ENCODE measurements at places on chromosomes 2 and 18. TPM values are rescaled to one million over a fixed set of nuclear protein-coding genes. Genes with fewer than 3 reads are reported as not detected.

DNA sequence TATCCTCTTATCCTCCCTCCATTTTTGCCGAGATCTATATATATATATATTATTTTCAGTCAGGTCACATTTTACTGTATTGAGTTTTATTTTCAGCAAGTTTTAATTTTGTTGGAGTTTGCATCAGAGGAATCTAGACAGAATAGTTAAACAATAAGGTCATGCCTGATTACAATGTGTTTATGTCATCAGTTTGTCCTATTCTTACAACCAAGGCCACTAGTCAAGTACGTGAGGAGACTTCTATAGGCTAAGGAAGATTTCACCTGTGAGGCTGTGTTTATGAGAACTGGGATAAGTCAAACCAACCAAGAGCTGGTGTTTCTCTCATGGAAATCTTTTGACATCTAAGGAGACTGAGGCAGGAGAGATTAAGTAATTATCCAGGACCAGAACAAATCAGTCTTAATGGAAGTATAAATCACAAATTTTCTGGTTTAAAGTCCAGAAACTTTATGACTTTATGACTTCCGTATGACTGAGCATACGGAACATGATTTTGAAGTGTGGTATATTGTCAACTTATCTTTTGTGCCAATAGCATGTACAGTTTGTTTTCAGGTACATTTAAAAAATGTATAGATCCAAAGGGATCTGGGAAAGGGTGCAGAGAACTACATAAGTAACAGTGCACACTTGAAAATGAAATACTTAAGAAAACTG is 100.0 kb upstream of the DTNA start:
- H3K4me1 ChIP-seq: peaks cover 2% of the 10 kb centered on the region
- no peaks in the 10 kb centered on the region for H3K27me3 ChIP-seq
- no peak overlapping the region for H3K4me3 ChIP-seq
- no peak overlapping the region for H3K27ac ChIP-seq

DNA sequence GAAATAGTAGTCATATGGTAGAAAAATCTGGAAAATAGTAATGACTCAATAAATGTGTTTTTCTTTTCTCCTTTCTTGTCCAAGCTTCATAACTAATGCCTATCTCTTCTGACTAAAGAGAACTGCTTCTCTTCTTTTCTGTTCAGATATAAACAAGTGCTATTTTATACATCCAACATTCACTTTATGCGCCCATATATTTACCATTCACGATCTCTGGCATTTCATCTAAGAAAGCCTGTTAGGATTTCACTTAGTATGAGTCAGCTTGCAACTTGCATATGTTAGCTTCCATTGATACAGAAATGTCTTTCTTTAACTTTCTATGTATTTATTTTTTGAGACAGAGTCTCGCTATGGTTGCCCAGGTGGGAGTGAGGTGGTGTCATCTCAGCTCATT is 224.9 kb downstream of the VAPA start:
- DNase-seq: no peak
- H3K27me3 ChIP-seq: peaks cover 2% of the 10 kb centered on the region
- peaks cover 32% of the 10 kb centered on the region for H3K4me1 ChIP-seq
- H3K4me3 ChIP-seq: no peak overlapping the region
- H3K36me3 ChIP-seq: no peaks in the 10 kb centered on the region

DNA sequence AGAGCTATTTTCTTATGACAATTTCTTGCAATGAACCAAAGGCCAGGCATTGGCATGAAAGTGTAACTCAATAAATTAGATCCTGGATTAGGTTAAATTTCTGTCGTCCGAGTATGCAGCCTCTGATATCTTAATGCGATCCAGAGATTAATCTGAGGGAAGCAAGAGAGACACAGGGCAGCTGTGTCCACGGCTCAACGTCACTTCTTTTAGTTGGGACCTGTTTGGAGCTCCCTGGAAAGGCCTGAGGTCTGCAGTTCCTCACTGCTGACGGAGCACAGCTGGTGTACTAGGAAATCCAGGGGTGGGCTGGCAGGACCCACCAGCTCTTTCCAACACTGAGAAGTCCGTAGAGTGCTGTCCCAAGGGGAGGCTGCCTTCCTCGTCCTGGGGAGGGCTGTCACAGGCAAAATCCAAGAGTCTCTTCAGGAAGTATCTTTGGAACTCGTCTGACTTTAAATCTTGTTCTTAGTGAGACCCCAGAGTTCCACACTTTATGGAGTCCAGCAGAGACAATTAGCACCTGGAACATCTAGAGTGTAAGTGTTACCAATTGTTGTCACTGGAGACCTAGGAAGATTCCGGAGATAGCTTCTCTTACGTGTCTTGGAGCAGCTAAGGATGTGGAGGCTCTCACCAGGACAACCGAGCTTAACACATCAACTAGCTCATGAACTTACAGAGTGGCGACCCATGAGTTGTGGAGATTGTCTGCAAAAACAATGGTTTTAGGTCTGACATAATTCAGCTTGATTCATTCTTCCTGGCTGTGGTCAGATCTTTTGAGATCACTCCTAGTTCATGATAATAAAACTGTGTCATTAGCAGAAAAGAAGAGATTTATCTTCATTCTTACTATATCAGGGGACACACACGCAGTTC is 173.7 kb downstream of the ACKR3 start:
- no peaks in the 10 kb centered on the region for H3K36me3 ChIP-seq
- peak; percentile 39 for DNase-seq
- no peak overlapping the region for H3K27ac ChIP-seq
- peaks cover 8% of the 10 kb centered on the region for H3K4me1 ChIP-seq
- no peak overlapping the region for H3K4me3 ChIP-seq

GRCh38 chr2:163213661-163214081 is 375.1 kb upstream of the KCNH7 start:
- H3K36me3 ChIP-seq: no peaks in the 10 kb centered on the region
- no peaks in the 10 kb centered on the region for H3K4me1 ChIP-seq
- H3K27ac ChIP-seq: no peak overlapping the region
- no peak overlapping the region for H3K4me3 ChIP-seq
- no peak for DNase-seq

GRCh38 chr2:134198006-134198634 is 55.8 kb upstream of the MGAT5 start:
- no peaks in the 10 kb centered on the region for H3K27me3 ChIP-seq
- no peak overlapping the region for H3K4me3 ChIP-seq
- no peak overlapping the region for H3K27ac ChIP-seq
- peaks cover 5% of the 10 kb centered on the region for H3K4me1 ChIP-seq

GRCh38 chr2:102424754-102425153 is 1.8 kb downstream of the IL18RAP start:
- DNase-seq: peak; percentile 11
- H3K36me3 ChIP-seq: no peaks in the 10 kb centered on the region
- no peaks in the 10 kb centered on the region for H3K4me1 ChIP-seq
- H3K4me3 ChIP-seq: no peak overlapping the region
- H3K27ac ChIP-seq: no peak overlapping the region

DNA sequence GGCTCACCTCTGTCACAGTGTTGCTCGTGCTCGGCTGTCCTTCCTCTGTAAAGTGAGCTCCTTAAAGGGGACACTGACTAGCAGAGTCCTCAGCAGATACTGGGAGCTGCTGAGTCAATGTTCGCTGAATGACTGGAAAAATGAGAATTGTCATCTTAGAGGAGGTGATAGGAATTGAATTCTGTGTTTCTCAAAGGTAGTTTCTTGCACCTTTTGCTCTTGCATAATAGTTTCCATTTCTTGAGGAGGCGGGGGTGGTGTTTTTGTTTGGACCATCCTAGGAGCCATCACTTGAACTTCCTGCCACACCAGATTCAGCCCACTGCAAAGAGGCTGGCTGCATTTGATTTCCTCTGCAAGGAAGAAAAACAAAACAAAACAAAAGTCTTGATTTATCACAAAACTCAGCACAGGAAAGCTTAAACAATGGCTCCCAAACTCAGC is 11.4 kb upstream of the RFX8 start:
- H3K27me3 ChIP-seq: no peaks in the 10 kb centered on the region
- no peaks in the 10 kb centered on the region for H3K4me1 ChIP-seq
- no peaks in the 10 kb centered on the region for H3K36me3 ChIP-seq
- H3K27ac ChIP-seq: peak overlapping the region; percentile 42
- DNase-seq: no peak

GRCh38 chr2:64260093-64260803 is 116.0 kb upstream of the PELI1 start:
- no peak overlapping the region for H3K4me3 ChIP-seq
- peak overlapping the region; percentile 68 for H3K27ac ChIP-seq
- no peaks in the 10 kb centered on the region for H3K27me3 ChIP-seq
- H3K36me3 ChIP-seq: no peaks in the 10 kb centered on the region

- H3K27me3 ChIP-seq: no peaks in the 10 kb centered on the region
- no peak overlapping the region for H3K4me3 ChIP-seq
- no peak overlapping the region for H3K27ac ChIP-seq
- no peaks in the 10 kb centered on the region for H3K36me3 ChIP-seq
These were observed 1313.0 kb upstream of the FAM98A start for GRCh38 chr2:34912084-34912483.

DNA sequence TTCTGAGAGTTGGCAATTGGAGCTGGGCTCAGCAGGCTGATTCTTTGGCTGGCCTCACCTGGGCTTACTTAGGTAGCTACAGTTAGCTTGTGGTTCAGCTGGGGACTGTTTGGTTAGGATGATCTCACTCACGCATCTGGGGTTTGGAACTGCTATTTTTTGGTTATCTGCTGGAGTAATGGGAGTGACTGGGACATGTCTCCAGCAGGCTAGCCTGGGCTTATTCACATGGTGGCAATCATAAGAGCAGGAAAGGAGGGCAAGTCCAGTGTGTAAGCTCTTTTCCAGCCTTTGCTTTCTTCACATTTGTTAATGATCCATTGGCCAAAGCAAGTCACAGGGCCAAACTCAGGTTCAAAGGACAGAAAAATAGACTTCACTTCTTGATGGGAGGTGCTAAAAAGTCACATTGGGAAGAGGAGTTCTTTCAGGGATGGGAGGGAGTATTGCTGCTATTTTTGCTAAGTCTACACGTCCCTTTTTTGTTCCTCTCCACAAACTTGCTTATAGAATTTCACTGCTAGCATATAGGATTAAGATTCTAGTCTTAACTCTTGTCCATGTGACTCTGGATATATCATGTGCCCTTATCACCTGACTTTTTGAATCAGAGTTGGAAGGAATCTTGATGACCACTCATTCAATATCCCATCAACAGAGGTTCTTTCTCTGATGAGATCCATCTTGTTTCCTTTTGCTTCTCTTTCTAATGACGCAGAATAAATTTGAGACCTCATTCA is 174.0 kb downstream of the ZFP36L2 start:
- H3K4me3 ChIP-seq: no peak overlapping the region
- peaks cover 65% of the 10 kb centered on the region for H3K4me1 ChIP-seq
- no peak overlapping the region for H3K27ac ChIP-seq
- DNase-seq: no peak

DNA sequence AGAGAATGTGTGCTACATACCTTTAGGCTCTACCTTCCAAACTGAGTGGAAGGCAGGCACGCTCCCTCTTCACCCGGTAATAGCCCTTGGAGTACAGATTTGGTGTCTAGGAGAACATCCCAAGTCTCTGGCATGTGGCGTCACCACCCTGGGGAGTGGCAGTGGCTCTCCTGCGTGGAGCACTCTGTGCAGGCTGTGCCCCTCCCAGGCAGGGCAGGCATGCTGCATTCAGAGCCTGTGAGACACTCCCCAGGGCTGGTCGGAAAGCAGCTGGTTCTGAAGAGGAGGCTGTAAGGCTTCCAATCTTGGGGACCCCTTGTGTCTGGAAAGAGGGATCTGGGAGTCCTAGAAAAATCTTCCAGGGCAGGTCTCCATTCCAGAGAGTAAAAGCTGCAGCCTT is 193.3 kb downstream of the ANKRD30B start:
- no peaks in the 10 kb centered on the region for H3K27me3 ChIP-seq
- H3K4me3 ChIP-seq: no peak overlapping the region
- H3K4me1 ChIP-seq: no peaks in the 10 kb centered on the region
- H3K27ac ChIP-seq: no peak overlapping the region
- H3K36me3 ChIP-seq: no peaks in the 10 kb centered on the region

GRCh38 chr2:206701952-206702605 is 16.1 kb downstream of the DYTN start:
- H3K4me3 ChIP-seq: no peak overlapping the region
- H3K27ac ChIP-seq: no peak overlapping the region
- H3K36me3 ChIP-seq: no peaks in the 10 kb centered on the region
- no peak for DNase-seq

GRCh38 chr2:154623819-154624218 is 74.7 kb upstream of the KCNJ3 start:
- H3K36me3 ChIP-seq: no peaks in the 10 kb centered on the region
- H3K4me1 ChIP-seq: no peaks in the 10 kb centered on the region
- H3K27me3 ChIP-seq: no peaks in the 10 kb centered on the region
- H3K27ac ChIP-seq: no peak overlapping the region
- peak; percentile 77 for DNase-seq
- no peak overlapping the region for H3K4me3 ChIP-seq

- no peak overlapping the region for H3K4me3 ChIP-seq
- H3K36me3 ChIP-seq: no peaks in the 10 kb centered on the region
- H3K27me3 ChIP-seq: peaks cover 26% of the 10 kb centered on the region
- H3K27ac ChIP-seq: no peak overlapping the region
- DNase-seq: no peak
- H3K4me1 ChIP-seq: no peaks in the 10 kb centered on the region
These were observed 6.1 kb downstream of the ARHGEF4 start for GRCh38 chr2:130842770-130843169.

- no peak overlapping the region for H3K4me3 ChIP-seq
- no peaks in the 10 kb centered on the region for H3K4me1 ChIP-seq
- H3K27ac ChIP-seq: no peak overlapping the region
- H3K27me3 ChIP-seq: no peaks in the 10 kb centered on the region
- no peak for DNase-seq
These were observed 50.7 kb downstream of the ADAM23 start for GRCh38 chr2:206494061-206494460.

The SPATA3 gene
- not detected for total RNA-seq

The ZNF516 gene
- total RNA-seq: 26.6 TPM

The SERPINB3 gene
- not detected for total RNA-seq

The PLEK gene
- 4.4 TPM for total RNA-seq

The CEBPZ gene
- total RNA-seq: 56.9 TPM

The NMUR1 gene
- 0.18 TPM for total RNA-seq

The RGPD4 gene
- total RNA-seq: 0.04 TPM

The STEAP3 gene
- total RNA-seq: 8.0 TPM

The CCDC178 gene
- 0.58 TPM for total RNA-seq

The TRIB2 gene
- total RNA-seq: 36.1 TPM

The ADD2 gene
- 0.98 TPM for total RNA-seq

The EFHD1 gene
- 7.0 TPM for total RNA-seq

The STPG4 gene
- total RNA-seq: 0.22 TPM

The FECH gene
- 23.0 TPM for total RNA-seq

The KIAA2012 gene
- total RNA-seq: 0.31 TPM

The OR6B2 gene
- not detected for total RNA-seq

All from muscle of leg (tissue), 16 donors.